ENCODE measurements at places on chromosomes 2 and 18.

GRCh38 chr2:221541131-221541735, 30.9 kb downstream of the EPHA4 start:
- no peak for DNase-seq

GRCh38 chr2:136242687-136243277, 124.8 kb upstream of the CXCR4 start:
- no peak for DNase-seq

GRCh38 chr2:61263830-61264229, 101.8 kb downstream of the C2orf74 start:
- no peak for DNase-seq

DNA sequence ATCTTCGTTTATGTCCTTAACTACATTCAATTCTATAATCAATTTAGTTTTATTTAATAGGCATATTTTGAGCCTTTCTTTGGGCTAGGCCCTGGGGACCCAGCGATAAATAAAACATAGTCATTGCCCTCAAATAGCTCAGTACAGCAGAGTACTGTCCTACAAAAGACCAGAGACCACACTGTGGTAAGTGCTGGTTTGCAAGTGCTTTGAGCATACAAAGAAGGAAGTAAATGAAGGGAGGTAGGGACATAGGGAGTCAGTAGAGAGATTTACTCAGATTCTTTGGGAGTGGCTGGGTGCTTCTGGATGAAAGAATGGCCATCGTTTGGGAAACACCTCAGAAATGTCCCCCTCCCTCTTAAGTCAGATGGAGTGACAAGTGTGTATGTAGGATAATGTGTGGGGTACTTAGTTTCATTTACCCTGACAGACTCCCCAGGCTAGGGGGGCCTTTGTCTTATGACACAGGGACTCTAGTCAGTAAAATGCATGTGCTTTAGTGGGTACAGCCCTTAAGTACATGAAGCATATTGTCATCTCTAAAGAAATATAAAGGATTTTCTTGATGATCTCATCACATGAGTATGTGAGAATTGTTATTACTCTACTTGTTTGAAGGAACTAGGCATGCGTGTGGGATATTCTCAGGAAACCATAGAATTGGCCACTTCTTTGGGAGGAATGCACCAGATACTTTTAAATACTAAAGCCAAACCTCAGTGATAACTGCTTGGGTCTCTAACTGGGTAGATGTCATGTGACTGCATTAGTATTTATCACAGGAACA, 35.1 kb downstream of the MAPRE2 start:
- peak; percentile 53 for DNase-seq

DNA sequence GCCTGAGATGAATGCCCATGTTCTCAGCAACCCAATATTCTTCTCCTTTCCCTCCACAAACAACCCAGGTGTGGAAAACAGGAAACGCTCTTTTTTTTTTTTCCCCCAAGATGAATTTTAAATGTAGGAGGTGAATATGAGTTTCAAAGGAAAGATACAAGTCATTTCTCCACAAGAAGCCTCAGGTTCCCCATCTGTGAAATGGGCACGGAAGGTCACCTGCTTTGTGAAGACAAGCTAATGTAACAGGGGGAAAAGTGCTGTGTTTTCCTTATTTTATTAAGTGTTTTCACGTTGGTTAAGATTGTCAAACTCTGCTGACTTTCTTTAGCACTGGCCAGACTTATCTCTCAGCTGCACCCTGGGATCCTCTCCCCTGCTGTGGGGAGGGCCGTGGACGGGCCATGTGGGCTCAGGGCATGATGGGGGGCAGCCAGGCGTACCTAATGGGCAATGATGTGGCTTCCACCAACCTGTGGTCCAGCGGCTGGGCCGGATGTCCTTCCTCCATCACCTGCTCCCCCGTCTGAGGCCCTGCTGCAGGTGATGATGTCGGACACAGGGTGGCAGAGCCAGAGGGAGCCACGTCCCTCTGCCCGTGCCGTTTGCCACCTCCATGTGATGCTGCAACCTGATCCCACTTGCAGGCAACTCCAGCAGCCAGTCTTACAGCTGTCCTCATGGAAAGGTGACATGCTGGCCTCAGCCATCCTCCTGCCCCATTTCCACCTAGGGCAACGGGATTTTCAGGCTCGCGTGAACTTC, 130.0 kb upstream of the PXDN start:
- no peak for DNase-seq

DNA sequence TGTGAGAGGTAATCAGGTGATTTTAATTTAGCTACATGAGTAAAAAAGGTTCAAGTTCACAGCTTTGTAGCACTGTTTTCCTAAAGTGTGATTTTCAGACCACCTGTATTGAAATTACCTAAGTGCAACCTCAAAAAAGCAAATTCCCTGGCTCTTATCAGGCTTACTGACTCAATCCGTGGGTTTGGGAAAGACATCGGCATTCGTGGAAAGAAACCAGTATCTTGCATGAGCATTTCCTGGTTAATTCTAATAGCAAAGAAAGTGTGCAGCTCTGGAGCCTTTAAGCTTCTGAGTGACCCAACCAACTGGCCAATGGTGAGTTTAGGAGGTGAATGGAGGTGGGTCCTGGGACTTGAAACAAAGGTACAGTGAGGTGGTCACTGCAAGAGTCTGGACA, 300.9 kb downstream of the NBAS start:
- DNase-seq: no peak

DNA sequence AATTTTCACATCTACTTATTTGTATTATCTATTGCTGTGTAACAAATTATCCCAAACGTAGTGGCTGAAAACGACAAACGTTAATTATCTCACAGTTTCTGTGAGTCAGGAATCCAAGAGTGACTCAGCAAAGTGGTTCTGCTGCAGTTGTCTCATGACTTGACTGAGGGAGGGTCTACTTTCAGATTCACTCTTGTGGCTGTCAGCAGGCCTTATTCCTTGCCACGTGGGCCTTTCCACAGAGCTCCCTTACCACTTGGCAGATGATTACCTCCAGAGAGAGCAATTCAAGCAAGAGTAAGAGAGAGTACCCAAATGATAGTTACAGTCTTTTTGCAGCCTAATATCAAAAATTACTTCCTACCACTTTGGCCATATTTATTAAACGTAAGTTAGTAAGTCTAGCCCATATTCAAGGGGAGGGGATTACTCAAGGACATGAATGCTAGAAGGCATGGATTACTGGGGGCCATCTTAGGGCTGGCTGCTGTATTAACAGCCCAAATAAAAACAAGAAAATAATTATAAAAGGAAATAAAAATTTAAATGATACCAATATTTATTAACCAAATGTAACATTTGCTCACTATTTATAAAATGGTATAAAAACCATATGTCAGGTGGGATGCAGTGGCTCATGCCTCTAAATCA, 48.7 kb upstream of the NBEAL1 start:
- DNase-seq: no peak

GRCh38 chr2:216671081-216671411, 24.3 kb downstream of the IGFBP5 start:
- DNase-seq: no peak

- no peak for DNase-seq
These were observed 80.2 kb upstream of the GCFC2 start for GRCh38 chr2:75790814-75791467.

GRCh38 chr18:78099979-78100588, 850.4 kb downstream of the GALR1 start:
- no peak for DNase-seq

DNA sequence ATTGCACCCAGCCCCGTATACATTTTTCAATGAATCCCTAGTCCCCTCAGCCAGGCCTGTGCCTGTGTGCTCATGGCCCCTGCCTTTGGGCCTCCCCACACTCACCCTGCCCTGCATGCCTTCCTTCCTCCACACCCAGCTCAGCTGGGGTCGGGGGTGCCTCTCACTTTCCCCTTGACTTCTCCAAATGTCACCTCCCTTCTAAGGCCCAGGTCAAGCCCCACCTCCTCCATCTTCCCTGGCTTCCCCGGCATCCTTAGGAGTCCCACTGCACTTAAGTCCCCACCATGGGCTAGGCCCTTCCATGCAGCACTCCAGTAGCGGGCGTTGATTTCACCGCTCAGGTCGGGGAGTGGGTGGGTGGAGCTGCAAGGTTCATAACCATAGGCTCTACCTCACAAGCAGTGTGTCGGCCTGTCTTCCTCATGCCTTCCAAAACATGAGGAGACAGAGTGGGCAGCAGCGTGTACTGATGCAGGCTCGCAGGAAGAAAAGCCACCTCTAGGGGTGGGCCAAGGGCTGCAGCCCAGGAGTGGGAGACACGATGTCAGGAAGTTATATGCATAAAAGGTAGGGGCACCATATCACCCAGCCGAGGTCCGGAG, 47.7 kb downstream of the DNMT3A start:
- no peak for DNase-seq

GRCh38 chr2:222514901-222515300, 90.6 kb downstream of the SGPP2 start:
- DNase-seq: no peak

GRCh38 chr2:71791501-71792135, 338.3 kb downstream of the DYSF start:
- DNase-seq: no peak

- DNase-seq: no peak
These were observed 13.6 kb downstream of the CDH2 start for GRCh38 chr18:28163201-28163775.

- no peak for DNase-seq
These were observed 72.1 kb upstream of the CTDP1 start for GRCh38 chr18:79607361-79607952.

- DNase-seq: no peak
These were observed 427 bp downstream of the RBKS start for GRCh38 chr2:27889774-27890145.

DNA sequence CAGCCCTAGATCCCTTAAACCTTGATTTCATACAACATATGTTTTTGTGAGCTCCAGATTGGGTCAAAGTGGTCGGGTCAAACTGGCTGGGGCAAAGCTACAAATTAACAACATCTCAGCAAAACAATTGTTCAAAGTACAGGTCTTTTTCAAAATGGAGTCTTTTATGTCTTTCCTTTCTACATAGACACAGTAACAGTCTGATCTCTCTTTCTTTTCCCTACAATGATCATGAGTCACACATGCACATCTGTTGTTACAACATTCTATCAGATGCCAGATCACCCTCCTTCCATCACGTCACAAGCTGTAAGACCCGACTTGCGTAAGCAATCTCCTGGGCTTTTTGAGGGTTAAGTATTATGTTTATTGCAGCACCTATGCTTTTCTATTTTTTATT, 55.1 kb downstream of the RHOB start:
- DNase-seq: peak; percentile 90

DNA sequence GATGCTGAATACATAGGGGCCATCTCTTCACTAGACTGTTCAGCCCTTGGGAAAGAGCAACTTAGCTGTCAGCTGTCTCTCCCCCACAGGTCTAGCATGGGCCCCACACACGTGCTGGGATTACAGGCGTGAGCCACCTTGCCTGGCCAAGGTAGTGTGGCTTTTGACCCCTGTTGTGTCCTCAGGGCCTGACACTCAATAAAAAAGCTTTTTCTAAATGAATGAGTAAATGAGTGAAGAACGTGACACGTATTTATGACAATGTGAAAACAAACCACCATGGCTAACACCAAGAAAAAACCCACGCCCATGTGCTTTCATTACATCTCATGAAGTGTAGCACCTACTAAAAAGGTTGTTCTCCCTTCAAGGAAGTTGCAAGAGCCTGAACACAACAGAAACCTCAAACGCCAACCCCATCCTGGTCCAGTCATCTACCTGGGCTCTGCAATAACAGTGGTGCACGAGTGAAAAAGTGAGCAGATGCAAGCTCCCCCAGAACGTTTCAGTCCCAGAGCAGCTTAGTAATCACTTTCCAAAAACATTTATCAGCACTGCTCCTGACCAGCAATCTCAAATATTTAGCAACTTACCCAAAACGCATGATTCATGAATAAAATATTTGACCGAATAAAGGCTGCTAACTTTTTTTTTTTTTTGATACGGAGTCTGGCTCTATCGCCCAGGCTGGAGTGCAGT, 3.4 kb downstream of the WDFY1 start:
- peak; percentile 70 for DNase-seq

- no peak for DNase-seq
These were observed 323.2 kb upstream of the MEX3C start for GRCh38 chr18:51520676-51521180.
